ENCODE measurements at places on chromosomes 3 and 15.

- no peak for DNase-seq
These were observed 764.2 kb downstream of the NTRK3 start for GRCh38 chr15:87492321-87492720.

DNA sequence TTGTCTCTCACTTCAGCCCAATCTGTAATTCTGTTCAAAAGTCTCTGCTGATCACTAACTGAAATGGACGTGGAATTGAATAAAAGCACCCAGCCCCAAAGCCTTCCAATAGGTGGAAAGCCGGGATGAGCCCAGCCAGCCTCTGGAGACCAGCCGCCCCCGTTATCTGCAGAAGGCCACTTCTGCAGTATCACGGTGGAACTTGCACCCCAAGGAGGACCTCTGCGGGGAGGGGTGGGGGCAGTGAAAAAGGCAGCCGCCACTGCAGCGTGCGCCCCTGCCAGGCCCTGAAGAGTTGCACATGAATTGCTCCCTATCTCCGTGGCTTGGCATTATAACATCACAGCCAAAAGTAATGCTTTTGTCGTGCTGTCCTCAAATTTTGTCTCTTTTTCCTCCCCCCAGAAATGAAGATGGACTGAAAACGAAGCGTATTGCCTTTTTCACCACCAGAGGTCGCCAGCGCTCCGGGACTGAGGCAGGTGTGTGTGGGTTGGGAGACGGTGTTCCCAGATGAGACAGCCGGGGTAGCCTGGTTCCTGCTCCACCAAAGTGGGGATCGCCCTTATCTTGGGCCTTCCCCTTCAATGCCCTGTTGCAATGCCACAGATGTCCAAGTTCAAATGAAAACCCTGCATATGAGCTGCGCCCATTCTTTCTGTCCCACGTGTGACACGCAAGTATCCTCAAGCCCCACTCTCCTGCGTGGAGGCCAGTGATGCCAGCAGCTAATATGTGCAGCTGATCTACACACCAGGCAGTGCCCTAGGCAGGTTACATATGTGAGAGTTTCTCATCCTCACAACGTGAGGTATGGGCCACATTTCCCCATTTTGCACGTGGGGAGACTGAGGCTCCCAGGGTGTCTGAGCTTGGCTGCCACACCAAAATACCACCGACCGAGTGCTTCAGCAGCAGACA lies 96.0 kb downstream of the LRRK1 start:
- DNase-seq = peak; percentile 84

DNA sequence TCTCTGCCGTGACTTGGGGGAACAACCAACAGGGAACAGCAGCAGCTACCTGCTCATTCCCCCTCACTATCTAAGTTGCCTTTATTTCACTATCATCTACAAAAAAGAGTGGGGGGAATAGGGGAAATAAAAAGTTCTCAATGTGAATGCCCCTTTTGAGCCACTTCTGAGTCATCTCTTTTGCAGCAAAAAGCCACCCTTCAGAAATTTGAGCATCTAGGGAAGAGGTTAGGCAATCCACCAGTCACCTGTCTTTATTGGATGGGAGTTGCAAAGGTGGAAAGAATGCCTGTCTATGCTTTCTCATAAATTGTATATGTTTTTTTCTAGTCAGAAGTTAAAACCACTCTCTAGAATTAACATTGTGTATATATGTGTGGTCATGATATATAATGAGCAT lies 41.1 kb downstream of the GPD1L start:
- DNase-seq = no peak

- no peak for DNase-seq
These were observed 22.8 kb upstream of the OSTN start for GRCh38 chr3:191176038-191176785.

- no peak for DNase-seq
These were observed 64.7 kb downstream of the IGF1R start for GRCh38 chr15:98712845-98713584.

- no peak for DNase-seq
These were observed 91.8 kb downstream of the SSR3 start for GRCh38 chr3:156463123-156463522.

GRCh38 chr3:49641921-49642707 lies 32.0 kb upstream of the APEH start:
- no peak for DNase-seq

- peak; percentile 35 for DNase-seq
These were observed 99.0 kb downstream of the TMCC1 start for GRCh38 chr3:129794311-129795185.

- peak; percentile 65 for DNase-seq
These were observed 230.9 kb downstream of the XXYLT1 start for GRCh38 chr3:195040094-195040493.

DNA sequence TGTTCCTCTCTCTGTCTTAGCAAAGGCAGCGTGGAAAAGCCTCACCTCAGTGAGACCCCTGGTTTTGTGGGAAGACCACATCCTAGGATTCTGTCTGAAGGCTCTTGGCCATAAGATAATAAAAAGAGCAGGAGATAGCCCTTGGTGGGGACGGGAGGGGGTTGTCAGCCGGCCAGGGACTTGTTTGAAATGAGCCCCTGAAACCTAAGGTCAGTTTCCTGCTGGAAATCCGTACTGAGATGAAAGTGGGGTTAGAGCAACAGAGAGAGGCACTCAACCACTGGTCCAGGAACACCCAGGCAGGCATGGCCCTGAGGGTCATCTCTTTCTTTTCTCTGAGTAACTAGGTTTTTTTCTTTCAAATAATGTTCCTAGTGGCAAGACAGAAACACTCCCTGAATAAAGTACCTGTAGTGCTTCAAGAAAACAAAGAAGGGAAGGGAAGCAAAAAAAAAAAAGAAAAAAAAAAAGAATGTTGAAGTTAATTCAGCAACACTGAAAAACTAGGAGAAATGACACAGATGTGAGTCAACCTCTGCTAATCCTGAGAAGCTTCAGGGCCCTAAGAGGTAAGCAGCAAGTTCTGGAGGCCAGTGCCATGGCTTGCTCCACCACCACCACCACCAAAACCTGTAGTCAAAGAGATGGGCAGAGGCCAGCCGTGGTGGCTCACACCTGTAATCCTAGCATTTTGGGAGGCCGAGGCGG lies 3.2 kb downstream of the ITGB5 start:
- DNase-seq = no peak

- peak; percentile 12 for DNase-seq
These were observed 1.4 kb upstream of the SLC51A start for GRCh38 chr3:196214783-196215441.

GRCh38 chr3:71710906-71711494 lies 14.2 kb downstream of the EIF4E3 start:
- no peak for DNase-seq

- DNase-seq = no peak
These were observed 44.0 kb downstream of the PHLDB2 start for GRCh38 chr3:111903067-111903511.

GRCh38 chr15:51708013-51708412 lies 26.7 kb downstream of the SCG3 start:
- DNase-seq = no peak

DNA sequence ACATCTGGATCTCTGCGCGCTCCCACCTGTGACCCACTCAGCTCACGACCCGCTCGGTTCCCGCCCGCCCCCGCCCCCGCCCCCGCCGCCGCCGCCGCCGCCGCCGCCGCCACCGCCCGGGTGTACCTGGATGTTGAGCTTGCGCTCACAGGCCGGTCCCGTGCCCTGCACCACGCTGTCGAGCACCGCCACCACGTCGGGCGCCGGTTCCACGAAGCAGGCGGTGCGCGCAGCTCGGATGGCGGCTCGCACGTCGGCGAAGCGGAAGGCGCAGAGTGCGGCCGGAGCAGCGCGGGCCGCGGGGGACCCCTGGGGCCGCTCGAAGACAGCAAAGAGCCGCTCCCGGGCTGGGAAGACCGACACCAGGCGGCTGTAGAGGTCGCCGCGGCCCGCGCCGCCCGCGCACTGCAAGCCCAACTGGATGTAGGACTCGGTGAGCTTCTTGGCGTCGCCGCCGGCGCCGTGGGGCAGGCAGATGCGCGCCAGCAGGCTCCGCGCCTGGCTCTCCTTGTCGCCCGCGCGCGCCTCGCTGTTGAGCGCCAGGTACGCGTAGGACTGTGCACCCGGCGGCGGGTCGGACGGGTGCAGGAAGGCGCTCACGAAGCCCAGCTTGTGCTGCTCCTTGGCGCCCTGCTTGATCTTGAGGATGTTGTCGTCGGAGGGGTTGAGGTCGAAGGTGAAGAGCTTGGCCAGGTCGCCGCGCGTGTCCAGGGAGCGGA lies 1.1 kb downstream of the PLXND1 start:
- peak; percentile 79 for DNase-seq

GRCh38 chr3:128160661-128161060 lies 7.4 kb downstream of the EEFSEC start:
- DNase-seq = no peak

DNA sequence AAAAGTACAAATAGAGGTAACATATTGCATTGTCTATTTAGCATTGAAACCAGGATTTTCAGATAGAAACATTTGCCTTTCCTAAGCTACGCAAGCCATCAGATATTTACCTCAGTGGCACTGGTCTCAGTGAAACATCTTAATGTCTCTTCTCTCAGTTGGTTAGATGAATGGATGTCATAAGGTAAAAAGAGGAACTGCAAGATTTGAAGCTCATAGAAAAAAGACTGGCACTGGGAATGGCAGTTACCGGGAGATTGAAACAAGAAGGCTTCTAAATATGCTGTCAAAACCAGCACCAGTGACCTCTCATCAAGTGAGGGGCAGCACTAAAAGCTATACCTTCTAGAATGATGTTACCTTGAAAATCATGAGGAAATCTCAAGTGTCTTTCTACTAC lies 486.4 kb downstream of the FHIT start:
- DNase-seq = no peak

DNA sequence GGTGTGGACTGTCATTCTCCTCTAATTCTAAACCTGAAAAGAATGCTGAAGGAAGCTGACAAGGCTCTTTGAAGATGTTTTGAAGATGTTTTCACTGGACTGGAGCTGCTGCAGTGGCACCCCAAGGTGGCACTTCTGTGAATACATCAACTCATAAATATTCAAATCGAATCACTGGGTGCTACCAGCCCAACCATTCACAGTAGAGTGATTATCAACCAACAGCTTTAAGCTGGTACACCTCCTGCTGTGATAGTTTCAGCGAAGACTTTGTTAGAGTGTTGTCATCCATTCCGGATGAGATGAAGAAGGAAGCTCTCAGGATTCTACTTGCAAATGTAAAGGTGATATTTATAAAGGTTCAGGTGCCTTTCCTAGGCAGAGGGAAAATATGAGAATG lies 106.6 kb downstream of the LSAMP start:
- DNase-seq = no peak

DNA sequence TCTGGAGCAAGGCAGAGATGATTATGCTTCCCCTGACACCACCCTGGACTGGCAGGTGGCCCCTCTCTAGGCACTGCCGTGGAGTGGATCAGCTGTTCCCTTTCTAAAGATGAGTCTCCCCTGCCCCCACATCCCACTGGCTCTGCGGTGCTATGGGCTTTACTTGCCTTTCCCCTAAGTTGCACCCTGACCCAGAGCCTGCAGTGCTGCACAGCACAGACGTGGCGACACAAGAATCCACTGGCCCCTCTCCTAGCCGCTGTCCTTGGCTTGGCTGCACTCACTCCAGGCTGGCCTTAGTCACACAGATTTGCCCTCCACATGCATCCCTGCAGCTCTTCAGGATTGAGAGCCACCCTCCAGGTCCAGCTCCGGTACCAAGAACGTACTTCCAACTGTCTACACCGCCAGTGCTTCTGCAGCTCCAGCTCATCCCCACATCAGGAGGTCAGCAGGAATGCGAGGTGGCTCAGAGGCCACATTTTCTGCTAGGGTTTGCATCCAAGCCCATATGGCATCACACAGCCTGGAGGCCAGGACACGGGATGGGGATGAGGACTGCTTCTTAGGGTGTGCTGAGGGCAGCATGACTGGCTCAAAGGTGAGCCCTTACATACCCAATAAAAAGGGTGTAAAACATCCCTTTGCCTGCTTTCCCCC lies 82.4 kb upstream of the RASGRF1 start:
- no peak for DNase-seq

Data from left ventricle myocardium superior (tissue), 1 donor.